Endothelial cell (in vitro differentiated cells): ENCODE measurements at places on chromosomes 3 and 15. TPM values are rescaled to one million over a fixed set of nuclear protein-coding genes. Genes with fewer than 3 reads are reported as not detected.
A peak's percentile ranks its signal among the peaks of the same experiment; 100 is the strongest.

Gene PAK2
- 116 TPM for total RNA-seq

- no peak for DNase-seq
These were observed 48.0 kb upstream of the TSPAN3 start for GRCh38 chr15:77118882-77119321.

- DNase-seq: no peak
These were observed 321.5 kb upstream of the CTNNB1 start for GRCh38 chr3:40877631-40878463.

Gene GOLGA8J
- not detected for total RNA-seq

- peak; percentile 71 for DNase-seq
These were observed 17.2 kb upstream of the TIMP4 start for GRCh38 chr3:12175844-12176453.

Gene SIN3A
- 67.3 TPM for total RNA-seq

DNA sequence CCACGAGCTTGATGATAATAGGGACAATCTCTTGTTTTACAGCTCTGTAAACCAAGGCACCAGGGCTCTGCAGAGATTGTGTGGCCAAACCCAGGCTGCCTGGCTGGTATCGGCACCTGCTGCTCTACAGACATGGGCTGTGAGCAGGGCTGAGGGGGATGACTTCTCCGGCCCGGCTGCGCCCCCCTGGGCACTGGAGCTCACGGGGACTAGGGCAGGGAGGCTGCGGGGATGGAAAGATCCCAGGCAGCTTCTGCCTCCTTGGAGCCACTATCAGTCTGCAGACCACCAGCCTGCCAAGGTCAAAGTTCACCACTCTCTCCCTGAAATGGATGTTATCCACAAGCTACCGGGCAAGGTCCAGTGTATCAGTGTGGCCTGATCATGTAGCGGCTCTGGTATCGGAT lies 22.0 kb upstream of the PIGZ start:
- DNase-seq: no peak

Gene SCN5A
- total RNA-seq: 1.4 TPM

Gene SLC24A5
- not detected for total RNA-seq

- DNase-seq: no peak
These were observed 132.9 kb upstream of the TMC3 start for GRCh38 chr15:81506936-81507335.

GRCh38 chr15:50082066-50082465 lies 37.0 kb downstream of the ATP8B4 start:
- DNase-seq: no peak

Gene UROC1
- not detected for total RNA-seq

GRCh38 chr3:124315215-124316033 lies 323.5 kb upstream of the ROPN1 start:
- DNase-seq: no peak

DNA sequence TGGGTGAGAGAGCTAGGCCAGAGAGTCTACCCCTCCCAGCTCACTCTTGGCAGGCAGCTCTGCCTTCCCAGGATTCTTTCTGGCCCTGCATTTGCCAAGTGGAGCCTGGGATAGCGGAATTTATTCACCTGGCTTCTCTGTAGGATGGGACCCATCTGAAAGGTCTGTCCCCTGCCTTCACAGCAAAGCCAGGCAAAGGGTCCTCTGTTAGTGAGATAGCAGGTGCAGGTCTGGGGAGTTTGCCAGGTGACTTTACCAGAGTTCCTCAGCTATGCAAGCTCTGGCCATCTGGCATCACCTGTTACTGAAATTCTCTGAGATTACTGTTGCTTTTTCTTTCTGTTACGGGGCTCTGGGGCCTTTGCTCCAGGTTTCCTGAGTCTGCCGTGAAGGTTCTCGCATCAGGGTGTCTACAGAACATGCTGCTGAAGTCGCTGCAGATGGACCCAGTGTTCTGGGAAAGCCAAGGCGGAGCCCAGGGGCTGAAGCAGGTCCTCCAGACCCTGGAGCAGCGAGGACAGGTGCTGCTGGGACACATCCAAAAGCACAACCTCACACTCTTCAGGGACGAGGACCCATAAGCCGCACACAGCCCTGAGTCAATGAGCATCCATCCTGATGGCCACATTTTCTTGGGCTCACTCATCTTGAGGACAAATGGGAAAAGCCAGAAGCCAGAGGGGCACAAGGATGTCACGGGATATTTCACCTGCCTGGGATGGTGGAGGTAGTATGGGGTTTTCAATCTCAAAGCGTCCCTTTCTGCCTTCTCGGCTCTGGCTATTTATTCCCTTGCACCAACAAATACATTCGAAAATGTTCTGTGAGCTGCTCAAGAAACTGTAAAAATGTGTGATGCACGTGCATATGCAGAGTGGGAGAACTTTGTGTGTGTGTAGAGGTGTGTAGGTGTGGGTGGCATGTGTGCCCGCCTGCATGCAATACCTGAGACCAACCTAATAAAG lies 49.8 kb downstream of the POMGNT2 start:
- DNase-seq: no peak

DNA sequence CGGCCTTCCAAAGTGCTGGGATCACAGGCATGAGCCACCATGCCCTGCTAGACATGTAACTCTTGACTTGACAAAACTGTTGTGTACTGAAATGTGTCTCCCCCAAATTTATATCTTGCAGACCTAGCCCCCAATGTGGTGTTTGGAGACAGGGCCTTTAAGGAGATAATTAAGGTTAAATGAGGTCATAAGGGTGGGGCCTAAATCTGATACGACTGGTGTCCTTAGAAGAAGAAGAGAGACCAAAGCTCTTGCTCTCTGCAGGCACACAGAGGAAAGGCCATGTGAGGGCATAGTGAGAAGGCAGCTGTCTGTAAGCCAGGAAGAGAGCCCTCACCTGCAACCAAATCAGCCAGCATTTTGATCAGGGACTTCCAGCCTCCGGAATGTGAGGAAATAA lies 361.3 kb downstream of the SV2B start:
- DNase-seq: no peak

- DNase-seq: no peak
These were observed 22.3 kb downstream of the CFAP92 start for GRCh38 chr3:128971421-128972100.

DNA sequence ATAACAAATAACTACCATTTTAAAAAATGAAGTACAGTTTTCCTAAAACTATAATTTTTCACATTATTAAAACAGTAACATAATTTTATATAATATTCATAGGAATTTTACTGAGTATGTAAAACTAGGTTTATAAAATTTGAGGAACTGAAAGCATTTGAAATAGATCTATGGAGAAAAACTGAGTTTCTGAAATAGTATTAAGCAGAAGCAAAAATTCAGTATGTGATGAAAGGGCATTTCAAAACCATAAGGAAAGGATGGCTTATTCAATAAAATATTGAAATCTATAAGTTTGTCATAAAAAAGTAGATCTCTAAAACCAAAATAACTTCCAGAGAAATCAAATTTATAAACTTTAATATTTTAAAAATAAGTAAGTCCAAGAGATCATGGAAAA lies 53.4 kb downstream of the GBE1 start:
- DNase-seq: no peak

GRCh38 chr3:107092121-107092520 lies 285.1 kb upstream of the CCDC54 start:
- DNase-seq: no peak

Gene TJP1
- 473 TPM for total RNA-seq

DNA sequence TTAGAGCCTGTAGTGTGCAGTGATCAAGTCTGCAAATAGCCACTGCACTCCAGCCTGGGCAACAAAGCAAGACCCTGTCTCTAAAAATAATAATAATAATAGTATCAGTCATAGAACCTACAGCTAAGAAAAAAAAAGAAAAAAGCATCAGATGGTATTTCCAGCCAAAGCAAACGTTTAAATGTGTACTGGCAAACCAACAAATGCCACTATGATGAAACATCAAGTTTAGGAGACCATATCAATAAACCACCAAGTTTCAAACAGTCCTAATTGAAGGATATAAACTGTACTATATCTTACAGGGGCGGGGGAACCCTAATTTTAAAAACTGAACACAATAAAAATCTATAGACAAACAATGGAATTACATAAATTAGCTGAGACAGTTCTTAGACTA lies 6.4 kb downstream of the UBP1 start:
- DNase-seq: no peak

Gene GOLIM4
- 35.9 TPM for total RNA-seq

DNA sequence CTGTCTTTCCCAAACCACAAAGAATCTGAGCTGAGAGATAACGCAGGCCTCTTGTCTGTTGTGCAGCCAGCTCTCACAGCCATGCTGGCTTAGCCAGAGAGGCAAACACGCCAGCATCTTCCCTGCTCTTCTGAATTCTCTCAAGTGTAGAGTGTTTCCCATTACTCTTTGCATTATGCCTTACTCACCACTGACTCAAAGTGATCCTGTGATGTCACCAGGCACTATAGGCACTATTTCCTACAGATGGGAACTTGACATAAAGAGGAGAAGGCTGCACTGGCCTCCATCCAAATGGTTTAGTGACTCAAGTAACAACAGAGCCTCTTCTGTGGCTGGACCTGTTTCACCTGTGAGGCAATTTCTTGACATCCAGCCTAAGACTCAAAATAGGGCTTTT lies 44.4 kb downstream of the PDZRN3 start:
- no peak for DNase-seq

- no peak for DNase-seq
These were observed 48.1 kb upstream of the FRMD4B start for GRCh38 chr3:69433969-69434325.

Gene SLC24A1
- 20.7 TPM for total RNA-seq

- no peak for DNase-seq
These were observed 205.9 kb downstream of the ZIC1 start for GRCh38 chr3:147615035-147615434.

DNA sequence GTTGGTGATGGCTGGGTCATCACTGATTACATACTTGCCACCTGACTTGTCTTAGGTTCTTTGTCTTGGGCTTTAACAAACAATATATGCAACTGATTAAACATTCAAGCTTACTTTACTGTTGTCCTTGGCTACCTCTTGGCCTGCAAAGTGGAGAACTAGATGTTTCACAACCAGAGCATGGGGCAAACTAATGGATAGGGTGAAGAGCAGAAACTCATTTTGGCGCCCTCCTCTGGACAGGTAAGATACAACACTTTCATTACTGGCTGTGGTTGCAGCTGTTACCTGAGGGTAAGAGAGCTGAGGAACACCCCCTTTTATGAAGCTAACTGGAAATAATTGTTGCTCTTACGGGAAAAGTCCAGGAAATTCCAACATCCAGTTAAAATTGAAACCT lies 262.1 kb downstream of the NAALADL2 start:
- no peak for DNase-seq

DNA sequence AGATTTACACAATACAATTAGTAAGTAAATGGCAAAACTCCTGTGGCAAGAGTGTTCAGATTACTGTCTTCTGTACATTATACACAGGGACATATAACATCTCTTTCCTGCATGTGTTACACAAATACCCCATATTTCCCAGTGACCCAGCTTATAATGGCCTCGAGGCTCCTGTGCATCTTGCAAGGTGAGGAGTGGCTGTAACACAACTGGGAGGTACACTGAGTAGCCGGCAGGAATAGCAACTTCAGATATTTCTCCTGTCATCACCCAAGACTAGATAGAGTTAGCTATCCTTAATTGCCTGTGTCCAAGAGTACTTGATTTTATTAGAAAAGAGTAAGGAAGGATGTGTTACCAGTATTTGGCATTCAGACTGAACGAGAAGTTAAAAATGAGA lies 5.6 kb downstream of the GMPS start:
- no peak for DNase-seq

DNA sequence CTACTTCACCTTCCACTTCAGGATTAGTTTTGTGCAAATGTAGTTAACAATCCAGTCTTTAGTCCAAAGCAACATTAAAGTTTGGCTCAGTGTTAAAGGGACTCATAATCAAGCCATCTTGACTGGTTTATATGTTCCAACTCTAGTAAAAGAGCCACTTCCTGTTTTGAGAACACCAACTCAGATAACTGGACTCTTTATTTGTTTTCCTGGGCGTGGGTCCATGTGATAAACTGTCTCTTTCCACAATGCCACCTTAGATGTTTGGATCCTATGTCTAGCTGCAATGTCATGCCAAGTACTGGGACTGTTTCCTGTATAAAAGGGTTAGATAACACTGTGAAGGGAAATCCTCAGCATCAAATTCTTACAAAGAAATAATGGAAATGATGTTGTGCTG lies 545.0 kb downstream of the PYDC2 start:
- DNase-seq: no peak

GRCh38 chr3:46413951-46414350 lies 6.9 kb downstream of the CCRL2 start:
- no peak for DNase-seq

DNA sequence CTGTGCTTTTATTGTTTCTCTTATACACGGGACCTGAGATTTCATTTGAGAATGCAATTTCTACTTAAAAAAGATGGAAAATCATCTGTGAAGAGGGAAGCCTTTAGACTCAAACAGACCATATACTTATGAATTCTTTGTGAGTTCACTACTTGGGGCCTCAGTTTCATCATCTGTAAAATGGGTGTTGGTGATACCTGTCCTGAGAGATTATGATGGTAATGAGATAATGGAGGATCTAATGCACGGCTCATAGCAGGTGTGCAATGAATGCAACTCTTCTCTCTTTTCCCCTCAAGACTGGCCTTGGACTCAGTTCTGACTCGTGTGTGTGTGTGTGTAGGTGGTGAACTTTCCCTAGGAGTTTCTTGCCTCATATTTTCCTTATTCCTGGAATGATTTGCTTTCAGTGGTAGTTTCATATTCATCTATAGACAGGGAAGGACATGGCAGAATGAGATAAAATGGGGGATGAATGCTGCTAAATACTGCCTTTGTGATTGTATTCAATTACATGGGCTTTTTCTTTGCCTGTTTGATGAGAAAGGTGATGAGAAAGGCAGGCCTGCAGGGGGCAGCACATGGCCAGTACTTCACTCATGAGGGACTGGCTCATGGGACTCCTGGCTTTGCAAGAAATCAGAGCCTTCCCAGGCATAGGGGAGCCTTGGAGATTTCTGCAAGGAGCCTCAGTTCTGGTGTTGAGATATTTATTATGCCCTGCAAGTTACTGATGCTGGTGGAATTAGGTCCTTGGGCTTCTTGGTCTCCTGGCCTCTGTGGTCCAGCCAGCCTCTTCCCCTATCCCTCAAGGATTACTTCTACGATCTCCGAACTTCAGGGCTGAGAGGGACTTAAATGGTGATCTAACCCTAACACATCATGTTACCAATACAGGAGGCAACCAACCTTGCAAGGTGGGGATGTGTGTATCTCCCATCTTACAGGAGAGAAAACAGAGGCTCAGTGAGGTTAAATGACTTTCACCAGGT lies 70.7 kb downstream of the RPLP1 start:
- peak; percentile 91 for DNase-seq

Gene SYNPR
- total RNA-seq: not detected
